ENCODE measurements at places on chromosomes 6 and 20.

- no peak for DNase-seq
These were observed 31.4 kb downstream of the SCP2D1 start for GRCh38 chr20:18845017-18845416.

GRCh38 chr6:85395746-85396145, 54.1 kb upstream of the NT5E start:
- DNase-seq = no peak

DNA sequence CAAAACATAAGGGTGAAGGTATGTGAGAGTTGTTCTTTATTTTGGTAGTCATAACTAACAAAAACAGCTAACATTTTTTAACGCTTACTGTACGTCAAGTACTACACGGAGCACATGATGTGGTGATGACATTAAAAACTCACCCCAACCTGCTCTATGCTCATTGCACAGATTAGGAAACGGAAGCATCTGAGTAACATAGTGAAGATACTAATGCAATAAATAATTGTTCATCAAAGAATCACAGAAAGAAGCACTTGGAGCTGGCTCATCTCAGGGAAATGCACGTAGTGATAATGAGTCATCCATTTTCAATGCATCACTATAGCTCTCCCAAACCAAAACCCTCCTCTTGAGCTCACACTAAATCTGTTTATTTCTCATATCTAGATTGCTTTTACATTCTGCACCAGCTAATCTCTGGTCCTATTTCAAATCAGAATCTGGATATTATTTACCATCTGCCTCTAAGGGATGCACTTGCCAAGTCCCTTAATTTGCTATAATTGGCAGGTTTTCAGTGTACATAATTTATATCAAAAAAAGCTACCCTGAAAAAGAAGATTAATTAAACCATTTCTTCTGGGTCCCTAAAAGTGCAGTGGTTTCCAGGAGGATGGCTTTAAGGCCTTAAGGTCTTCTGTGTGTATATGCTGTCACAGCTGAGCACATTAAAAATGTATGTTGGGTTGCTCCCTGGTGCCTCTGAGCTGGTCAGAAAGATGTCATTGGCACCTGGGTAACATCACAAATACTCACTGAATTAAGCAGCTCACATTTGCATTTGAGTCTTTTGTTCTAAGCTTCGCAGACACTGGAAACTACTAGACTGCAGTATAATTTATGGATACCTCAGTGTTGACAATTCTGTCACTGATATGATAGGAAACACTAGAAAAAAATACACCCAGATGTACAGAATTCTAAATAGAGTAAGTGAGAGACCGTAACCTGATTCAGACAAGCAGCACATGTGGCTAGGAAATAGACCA, 677.4 kb upstream of the CITED2 start:
- peak; percentile 90 for DNase-seq

GRCh38 chr6:78559056-78559455, 308.3 kb upstream of the IRAK1BP1 start:
- no peak for DNase-seq

- peak; percentile 41 for DNase-seq
These were observed 67.2 kb downstream of the SLC22A1 start for GRCh38 chr6:160188773-160189172.

- peak; percentile 93 for DNase-seq
These were observed 2.7 kb downstream of the COL21A1 start for GRCh38 chr6:56244528-56245253.

GRCh38 chr6:55917751-55918415, 42.5 kb upstream of the BMP5 start:
- no peak for DNase-seq

DNA sequence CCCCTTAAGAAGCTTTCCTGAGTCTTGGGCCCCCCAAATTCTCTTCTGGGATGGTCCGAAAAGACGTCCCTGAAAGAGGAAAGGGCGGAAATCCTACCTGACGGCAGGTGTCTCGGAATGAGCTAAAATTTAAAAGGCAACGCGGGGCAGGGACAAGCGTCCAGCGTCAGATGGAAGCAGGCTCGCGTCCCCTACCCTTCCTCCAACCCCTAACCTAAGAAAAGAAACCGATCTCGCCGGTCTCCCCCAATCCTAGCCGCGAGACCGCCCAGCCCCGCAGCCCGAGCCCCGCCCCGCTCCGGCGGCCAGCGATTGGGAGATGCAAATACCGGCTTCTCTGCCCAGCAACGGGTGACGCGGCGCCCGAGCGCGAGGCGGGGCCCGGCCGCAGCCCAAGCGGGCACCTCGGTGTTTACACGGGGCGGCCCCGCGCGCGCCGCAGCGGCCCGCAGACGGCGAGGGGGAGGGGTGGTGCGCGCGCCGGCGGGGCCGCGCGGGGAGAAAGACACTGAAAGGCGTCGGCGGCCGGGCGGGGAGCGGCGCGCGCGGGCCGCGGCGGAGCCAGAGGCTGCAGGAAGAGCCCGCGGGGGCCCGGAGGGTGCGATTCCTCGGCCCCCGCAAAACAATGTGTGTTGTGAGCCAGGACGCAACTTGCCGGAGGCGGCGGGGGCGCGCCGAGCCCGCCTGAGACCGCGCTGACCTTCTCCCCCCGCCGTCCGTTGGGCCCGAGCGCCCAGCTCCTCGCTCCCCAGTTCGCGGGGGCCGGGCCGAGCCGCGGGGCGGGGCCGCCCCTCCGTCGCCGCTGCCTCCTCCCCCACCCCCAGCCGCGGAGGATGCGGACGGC, at the start of gene SOX12:
Gene SOX12 (plus strand): TSS at position 508 of the 844 bp plus-strand sequence. CDS start 373 bp downstream, outside the sequence.
- DNase-seq = peak; percentile 72

GRCh38 chr6:157079771-157080170, 243.5 kb downstream of the TMEM242 start:
- DNase-seq = no peak

GRCh38 chr20:21583486-21584168, 69.8 kb upstream of the NKX2-2 start:
- DNase-seq = no peak

DNA sequence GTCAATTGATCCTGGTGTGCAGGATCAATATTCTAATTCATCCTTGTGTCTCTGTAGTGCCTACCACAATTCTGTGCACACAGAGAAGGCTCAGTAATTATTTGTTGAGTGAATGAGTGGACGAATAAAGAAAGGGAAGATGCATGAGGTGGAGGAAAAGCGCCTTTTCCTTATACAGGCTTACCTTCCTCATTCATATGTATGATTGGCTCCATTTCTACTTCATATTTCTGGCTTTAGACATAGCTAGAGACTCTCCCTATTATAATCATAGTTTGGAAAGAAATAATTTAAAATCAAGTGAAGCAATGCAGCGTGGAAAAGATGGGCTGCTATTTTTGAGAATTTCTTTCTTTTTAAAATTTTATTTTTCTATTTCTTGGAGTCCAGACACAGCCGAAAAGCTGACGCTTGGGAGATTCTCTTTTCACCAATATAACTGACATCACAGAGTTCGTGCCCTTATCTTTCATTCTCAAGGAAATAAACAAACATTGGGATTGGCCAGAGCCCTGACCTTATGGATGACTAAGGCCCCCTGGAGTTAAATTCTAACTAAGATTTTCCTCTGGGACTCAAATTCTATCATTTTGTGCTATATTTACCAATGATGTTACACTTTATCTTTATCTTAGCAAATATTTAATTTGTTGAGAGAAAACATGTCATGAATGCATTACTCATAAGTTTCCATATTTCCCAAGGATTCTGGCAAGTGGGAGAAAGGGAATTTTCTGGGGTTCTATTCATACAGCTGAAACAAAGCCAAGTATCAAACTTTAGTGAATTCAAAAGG, 48.1 kb downstream of the PRL start:
- peak; percentile 70 for DNase-seq

DNA sequence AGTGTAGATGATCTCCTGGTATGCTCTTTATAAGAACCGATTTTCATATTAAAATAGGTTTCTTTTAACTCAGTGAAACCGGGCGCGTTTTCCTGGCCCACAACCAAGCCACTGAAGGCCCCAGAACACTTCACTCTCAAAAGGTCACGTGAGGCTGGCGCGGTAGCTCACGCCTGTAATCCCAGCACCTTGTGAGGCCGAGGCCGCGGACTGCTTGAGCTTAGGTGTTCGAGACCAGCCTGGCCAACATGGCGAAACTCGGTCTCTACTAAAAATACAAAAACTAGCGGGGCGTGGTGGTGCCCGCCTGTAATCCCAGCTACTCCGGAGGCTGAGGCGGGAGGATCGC, 402 bp upstream of the TAF8 start:
- no peak for DNase-seq

GRCh38 chr6:24251339-24251738, 106.5 kb downstream of the DCDC2 start:
- no peak for DNase-seq

DNA sequence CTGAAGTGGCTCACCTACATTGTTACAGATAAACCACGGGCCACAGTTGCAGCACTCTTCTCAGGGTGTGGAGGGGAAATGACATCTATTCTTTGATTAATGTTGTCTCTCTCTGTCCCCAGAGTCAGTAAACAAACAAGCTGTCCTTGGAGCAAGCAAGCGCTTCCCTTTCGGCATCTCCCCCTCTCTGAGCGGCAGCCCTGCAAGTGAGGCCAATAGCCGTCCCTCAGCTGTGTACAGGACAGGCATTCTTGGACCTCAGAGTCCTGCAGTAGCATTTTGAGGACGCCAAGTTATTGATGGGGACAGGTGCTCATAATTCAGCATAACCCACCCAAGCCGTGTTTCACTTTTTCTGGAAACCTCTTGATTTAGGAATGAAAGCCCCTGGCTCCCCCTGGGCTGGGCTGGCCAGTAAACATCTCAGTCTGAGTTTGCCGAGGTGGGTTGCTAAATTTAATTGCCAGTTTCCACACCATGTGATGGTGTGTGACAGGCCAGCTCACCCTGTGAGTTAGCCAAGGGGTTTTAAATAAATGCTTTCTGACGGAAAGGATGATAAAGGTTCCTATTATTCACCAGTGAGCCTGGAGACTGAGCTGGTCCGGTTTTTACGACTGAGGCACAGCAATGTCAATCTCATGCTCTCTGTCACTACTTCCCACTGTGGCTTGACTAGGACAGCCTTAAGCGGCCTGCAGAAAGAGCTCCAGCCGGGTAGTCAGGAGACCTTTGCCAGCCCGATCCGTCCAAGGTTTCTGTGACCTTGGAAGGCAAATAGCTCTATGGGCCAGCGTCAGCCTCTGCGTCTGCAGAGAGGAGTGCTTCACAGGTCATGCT, 214.8 kb upstream of the RREB1 start:
- no peak for DNase-seq

DNA sequence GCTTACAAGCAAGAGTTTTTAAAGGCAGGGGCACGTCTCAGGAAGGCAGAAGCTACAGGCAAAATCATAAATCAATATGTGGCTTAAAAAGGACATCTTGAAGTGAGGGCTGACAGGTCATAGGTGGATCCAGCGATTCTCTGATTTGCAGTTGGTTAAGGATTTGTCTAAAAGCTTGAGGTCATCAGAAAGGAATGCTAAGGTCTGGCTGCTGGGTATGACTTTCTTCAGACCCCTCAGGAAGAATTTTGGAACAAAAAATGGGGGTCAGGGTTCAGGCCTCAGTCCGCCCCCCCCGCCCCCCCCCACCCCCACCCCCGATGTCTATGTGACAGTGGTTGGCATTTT, 261.9 kb downstream of the CDH4 start:
- DNase-seq = no peak

- peak; percentile 81 for DNase-seq
These were observed 227.0 kb upstream of the MARCKS start for GRCh38 chr6:113629975-113630737.

GRCh38 chr6:42468273-42468672, 16.5 kb upstream of the TRERF1 start:
- no peak for DNase-seq

- peak; percentile 43 for DNase-seq
These were observed 32.2 kb upstream of the TULP1 start for GRCh38 chr6:35544769-35545361.

DNA sequence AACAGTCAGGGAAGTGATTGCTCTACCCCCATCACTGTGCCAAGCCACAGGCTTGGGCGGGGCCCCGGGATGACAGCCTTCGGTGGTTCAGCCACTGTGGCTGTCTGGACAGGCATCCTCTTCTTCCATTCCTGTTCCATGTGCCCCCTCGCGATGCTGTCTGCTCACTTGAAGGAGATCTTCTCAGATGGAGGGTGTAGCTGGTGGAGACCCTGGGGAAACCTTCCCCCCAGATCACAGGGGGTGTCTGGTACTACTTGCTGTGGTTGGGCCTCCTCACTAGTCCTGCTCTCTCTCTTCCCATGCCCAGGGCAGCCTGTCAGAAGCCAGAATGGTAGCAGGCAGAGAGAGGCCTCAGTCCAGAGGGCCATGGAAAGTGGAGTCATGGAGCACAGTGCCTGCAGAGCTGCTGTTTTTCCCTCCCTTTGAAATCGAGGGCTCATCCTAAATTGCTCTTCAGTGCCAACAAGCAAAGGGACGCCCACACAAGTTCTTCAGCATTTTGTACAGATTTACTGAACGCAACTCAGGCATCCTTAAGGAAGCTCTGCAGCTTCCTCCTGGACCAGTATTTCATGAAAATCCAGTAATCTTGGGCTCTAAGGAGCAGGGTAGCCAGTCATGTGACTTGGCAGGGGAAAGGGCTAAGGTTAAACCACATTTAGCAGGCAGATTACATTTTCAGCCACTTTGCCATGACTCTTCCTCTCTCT, 326.6 kb downstream of the ZFAND3 start:
- no peak for DNase-seq

- no peak for DNase-seq
These were observed 122.2 kb upstream of the TFAP2D start for GRCh38 chr6:50591135-50591534.

GRCh38 chr20:57482148-57482547, 42.8 kb downstream of the CTCFL start:
- DNase-seq = no peak

GRCh38 chr6:912871-913835, 220.2 kb upstream of the EXOC2 start:
- DNase-seq = peak; percentile 49

- no peak for DNase-seq
These were observed 155.2 kb downstream of the TINAG start for GRCh38 chr6:54463354-54464024.

- peak; percentile 70 for DNase-seq
These were observed 1.7 kb downstream of the SDCBP2 start for GRCh38 chr20:1327241-1327653.

DNA sequence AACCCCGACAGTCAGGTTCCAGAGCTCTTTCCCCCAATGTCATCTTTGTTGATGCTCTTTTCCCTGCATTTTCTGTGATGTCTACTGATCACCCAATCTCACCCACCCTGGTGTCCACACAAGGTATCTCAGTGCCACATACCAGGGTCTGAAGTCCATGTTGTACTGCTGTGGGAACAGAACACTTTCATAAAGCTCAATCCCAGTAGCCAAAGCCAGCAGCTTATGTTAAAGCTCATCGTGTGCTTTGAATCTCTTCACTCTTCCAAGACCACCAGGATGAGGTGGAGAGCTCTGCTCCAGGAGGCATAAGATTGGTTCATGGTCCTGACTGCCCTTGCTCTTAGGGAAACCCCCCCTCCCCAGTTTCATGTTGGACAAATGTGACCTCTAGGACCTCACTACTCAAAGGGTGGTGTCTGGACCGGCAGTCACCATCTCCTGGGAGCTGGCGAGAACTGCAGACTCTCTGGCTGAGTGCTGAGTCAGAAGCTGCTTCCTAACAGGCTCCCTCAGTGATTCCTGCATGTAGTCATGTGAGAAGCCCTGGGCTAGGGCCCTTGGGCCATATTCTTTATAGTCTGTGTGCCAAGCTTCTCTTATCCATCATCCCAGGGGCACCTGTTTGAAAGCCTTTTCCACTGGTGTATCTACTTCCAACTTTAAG, 13.4 kb upstream of the CPNE5 start:
- DNase-seq = peak; percentile 71

All from bronchial epithelial cell (primary cell).